WTC11 (cell line): ENCODE measurements at places on chromosomes 16 and 17.

GRCh38 chr17:80443916-80444643 lies 29.1 kb downstream of the ENDOV start:
- DNase-seq: peak; percentile 53

DNA sequence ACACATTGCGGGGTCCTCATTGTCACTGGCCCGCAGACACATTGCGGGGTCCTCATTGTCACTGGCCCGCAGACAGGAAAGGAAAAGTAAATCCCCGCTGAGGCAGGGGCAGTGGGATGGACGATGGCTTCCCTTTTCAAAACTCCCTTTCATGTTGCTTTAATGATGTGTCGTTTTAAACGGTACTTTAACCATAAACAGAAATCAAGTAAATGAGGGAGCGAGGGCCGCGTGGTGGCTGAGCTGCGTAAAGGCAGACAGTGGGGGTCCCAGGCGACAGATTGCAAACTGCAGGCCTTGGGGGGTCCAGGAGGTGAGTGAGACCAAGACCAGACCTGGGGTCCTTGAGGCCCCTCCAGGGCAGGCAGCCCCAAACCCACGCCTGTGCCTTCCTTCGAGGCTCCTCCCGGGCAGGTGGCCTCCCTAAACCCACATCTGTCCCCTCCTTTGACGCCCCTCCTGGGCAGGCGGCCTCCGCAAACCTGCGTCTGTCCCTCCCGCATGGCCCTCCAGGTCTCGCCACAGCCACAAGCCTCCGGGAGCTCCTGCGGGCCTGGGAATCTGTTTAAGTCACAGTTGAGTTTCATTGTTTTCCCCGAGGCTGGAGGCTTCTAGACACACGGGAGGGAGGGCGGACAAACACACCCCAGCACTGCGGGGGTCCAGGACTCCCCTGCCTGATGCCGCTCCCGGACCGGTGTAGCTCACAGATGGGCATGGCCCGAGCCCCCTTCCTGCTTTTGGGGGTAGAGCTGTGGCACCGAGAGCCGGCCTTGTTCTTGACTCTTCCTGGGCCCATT lies 7.3 kb downstream of the PIEZO1 start:
- no peak for DNase-seq

- no peak for DNase-seq
These were observed 90.2 kb upstream of the ERCC4 start for GRCh38 chr16:13829697-13830299.

GRCh38 chr17:82217530-82218204 lies 5.0 kb upstream of the CCDC57 start:
- DNase-seq: no peak

GRCh38 chr16:3945751-3946603 lies 65.5 kb upstream of the CREBBP start:
- no peak for DNase-seq

- no peak for DNase-seq
These were observed 5.2 kb downstream of the P4HB start for GRCh38 chr17:81854974-81855774.

GRCh38 chr16:132120-132519 lies 6.4 kb downstream of the NPRL3 start:
- no peak for DNase-seq

DNA sequence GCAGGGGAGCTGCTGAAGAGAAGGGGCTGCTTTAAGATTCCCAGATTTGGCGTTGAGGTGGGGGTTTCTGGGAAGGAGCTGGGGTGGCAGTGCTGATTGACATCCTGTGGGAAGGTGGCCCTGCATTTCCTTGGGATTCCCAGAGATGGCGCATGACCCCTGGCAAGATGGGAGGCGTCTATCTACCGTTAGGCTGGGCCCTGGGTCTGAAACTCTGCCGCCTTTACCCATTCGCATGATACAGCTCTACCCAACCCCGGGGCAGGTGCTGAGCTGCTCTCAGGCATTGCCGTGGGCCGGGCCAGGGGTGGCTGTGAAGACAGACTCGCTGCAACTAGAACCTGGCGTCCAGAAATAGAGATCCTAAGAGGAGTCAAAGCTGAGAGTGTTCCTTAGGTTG lies 9.9 kb upstream of the MVD start:
- peak; percentile 80 for DNase-seq

DNA sequence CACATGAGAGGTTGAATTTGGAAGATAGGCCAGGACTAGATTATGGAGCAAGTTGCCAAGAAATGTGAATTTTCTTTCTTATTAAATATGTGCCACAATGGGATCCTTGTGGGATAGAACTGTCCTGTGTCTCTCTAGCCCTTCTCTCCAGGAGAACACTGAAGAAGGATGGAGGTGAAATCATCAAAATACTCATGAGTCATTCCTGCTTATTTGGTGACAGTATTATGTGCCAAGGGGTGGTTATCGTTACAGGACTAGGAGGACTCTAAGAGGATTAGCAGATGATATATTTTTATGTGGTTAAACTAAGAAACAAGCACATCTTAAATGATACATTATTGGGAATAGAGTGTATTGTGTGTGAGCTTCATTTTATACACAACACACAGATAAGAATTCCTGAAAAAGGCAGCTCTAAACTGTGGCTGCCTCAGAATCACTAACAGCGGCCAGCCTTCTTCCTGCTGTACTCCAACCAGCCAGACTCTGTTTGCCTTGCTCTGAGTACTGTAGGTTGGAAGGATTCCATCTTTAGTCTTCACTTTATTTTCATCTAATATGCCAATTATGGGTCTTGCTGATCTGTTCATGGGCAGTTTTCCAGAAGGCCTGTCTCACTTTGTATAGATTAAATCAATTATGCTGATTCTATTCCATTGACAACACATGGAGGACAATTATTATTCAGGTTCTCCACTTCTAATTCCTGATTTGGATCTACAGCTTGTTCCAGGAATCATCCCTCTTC lies 325.8 kb downstream of the ABCC12 start:
- no peak for DNase-seq

DNA sequence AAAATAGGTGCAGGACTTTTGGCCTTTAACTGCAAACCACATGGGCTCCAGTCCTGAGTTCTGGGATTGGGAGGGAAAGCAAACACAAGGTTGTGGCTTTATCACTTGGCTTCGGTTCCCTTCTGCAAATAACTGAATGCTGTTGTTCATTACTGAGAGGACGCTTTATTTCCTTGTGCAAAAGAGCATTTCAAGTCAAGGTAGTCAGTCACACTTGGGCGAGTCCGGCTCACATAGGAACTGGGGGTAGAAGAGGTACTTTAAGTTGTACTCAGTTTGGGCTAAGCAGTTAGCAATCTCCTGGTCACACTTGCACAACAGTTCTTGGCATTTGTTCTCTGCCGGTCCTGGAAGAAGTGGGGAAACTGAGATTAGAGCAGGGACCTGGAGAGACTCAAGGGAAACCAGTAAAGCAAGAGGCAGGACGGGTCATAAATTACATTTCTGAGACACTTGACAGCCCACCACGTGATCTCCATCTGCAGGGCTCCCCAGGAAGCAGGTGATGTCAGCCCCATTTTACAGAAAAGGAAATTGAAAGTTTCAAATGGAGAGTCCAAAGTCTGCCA lies 21.6 kb downstream of the PLA2G10 start:
- no peak for DNase-seq

GRCh38 chr17:81049372-81049911 lies 14.5 kb downstream of the BAIAP2 start:
- DNase-seq: no peak

GRCh38 chr17:55303008-55303493 lies 38.3 kb downstream of the HLF start:
- DNase-seq: no peak

DNA sequence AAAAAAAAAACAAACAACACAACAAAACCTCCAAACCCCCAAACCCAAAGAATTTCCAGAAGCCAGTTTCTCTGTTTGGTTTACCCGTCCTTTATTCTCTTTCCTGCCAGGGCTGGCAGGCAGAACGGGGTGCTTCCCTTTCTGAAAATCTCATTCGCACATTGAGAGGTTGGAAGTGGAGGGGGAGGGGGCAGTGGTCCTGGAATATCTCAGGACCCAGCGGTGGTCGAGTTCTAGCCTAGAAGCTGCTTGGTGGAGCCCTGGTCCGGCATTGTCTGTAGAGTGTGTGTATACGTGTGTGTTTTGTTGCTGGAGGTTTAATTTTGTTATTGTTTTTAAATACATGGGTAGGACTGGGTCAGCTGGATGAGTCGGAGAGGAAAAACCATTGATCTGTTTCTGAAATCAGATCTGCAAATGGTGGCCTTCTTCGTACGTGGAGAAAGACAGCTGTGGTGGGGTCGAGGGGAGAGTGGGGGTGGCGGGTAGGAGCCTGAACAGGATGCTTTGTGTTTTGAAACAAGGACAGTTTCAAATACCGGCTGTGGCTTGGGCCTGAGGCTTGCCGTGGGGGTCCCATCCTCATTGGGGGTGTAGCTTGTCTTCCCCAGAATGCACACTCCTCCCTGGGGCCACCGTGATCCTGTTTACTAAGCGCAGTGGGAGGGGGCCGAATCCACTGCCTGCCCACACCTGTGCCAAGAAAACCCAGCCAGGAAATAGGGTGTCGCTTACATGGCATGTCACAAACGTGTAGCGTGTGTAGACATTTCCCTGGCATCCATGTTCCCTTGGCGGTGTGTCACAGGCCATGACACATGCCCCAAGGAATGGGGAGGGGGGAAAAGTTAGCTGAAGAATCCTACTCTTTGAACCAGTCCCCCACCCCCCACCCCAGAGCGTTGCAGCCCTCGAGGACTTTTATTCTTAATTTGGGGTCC lies 1.6 kb downstream of the CMIP start:
- no peak for DNase-seq

DNA sequence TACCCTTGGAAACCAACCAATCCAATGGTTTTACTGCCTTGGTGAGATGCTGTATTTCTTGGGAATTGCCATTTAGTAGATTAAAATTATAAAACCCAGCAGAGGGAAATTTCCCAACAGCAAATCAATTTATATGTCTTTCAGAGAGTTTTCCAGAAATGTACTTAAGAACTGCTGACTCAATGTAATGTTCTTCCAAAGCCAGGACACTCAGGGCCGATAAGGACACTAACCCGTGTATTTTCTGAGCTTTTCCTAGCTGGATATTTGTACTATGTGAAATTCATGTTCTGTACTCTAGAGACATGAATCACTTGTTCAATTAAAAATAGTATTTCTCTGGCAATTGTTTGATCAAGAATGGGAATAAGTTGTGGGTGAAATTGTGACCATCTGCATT lies 121.4 kb downstream of the KCNJ2 start:
- no peak for DNase-seq

DNA sequence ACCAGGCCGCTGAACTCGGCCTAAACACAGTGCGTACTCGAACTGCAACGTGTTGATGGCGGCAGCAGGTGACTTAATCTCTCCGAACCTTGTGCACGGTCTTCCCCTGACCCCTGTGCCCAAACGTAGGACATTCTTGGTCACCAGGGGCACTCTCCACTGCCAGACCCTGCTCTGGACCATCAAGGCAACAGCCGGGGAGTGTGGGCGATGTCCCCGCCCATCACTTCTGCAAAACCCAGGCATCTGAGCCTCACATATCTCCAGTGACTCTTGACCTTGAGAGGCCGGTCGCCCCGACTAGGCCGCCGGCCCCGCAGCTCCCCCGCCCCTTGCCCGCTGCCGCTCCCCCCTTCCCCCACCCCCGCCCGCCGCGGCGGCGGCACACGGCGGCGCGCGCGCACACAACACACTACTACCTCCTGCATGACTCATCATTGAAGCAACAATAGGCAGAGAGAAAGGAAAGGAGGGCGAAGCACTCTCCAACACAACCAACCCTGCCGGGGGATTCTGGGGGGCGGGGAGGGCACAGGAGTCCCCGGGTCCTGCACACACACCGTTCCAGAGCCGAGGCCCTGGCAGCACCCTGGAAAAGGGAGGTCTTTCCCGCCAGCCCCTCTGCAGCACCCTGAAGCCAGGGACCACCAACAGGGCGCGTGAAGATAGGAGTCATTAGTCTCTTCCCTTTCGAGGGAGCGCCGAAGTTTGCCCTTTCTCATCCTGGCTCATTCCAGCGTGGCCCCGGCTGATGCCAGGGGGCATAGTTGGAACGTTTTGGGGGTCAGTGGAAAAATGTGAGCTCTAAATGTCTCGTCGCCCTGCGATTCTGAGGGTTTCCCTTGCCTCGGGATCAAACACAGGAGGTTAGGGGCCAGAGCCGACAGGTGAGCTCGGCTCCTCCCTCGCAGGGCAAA lies 1.9 kb downstream of the MNT start:
- DNase-seq: peak; percentile 58

- DNase-seq: no peak
These were observed 1.2 kb downstream of the ORMDL3 start for GRCh38 chr17:39926135-39926587.

GRCh38 chr17:64217249-64217691 lies 45.8 kb downstream of the TEX2 start:
- no peak for DNase-seq

- DNase-seq: no peak
These were observed 17.8 kb upstream of the MPHOSPH6 start for GRCh38 chr16:82187829-82188228.
